ENCODE measurements at places on chromosomes 6 and 20.

DNA sequence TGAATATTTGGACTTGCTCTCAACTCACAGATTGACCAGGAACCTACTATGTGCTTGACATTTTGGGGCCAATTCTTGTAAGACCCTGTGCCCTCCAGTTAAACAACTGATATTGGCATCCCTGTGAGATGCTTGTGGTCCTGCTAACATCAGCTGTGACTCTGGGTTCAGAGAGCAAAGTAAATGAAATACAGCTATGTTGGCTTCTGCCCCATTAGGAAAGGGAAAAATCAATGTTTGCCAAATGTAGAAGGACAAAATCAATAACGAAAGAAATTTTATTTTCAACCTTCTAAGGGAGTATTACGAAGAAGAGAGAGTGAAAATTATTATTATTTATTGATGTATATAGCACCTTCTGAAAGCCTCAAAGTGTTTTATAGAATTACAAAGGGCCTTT, 266.9 kb upstream of the ARID1B start:
- DNase-seq = no peak

- DNase-seq = no peak
Measured at GRCh38 chr20:40680161-40680959, 8.7 kb downstream of the MAFB start.

DNA sequence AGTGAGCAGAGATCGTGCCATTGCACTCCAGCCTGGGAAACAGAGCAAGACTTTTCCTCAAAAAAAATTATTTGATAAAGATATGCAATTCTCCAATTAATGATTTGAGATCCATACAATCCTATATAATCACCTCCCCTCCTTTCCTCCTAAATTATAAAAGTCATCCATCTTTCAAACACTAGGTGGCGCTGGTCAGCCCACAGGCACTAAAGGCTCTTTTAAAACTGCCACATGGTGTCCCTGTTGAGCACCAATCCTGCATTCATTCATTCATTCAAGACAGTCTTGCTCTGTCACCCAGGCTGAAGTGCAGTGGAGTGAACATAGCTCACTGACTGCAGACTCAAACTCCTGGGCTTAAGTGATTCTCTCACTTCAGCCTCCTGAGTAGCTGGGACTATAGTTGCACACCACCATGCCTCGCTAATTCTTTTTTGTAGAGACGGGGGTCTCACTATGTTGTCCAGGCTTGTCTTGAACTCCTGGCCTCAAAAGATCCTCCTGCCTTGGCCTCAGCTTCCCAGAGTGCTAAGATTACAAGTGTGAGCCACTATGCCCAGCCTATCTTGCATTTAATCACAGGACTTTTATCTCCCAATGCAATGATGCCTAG, 58.7 kb upstream of the SLC2A12 start:
- no peak for DNase-seq

GRCh38 chr20:2890742-2891141, 17.5 kb downstream of the PTPRA start:
- no peak for DNase-seq

DNA sequence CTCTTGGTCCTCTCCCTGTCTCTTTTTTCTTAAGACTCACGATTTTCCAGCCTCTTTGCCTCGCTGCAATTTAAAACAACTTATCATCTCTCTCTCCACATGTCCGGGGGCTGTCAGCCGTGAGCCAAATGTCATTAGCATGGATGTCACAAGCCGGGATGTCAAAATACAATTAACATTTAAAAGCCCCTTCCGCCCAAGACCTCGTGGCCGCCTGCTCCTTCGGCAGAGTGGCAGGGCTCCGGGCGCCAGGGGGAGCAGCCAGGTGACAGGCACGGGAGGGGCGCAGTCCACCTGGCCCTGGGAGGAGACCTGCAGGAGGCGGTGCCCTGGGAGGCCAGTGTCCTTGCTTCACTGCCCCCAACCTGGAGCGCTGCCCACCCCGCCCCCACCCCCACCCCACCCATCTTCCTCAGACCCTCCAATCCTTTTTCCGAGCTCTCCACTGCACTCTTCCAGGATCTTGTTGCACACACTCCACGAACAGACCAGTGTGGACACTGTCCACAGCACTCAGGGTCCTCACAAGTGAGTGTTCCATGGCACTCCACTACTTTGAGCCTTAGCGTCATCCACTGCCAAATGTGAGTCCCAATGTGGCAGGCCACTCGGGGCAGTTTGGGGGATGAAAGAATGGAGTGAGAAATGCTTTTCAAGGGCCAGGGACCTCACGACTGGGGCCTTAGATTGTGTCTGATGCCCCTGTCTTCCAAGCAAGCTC, 5.6 kb upstream of the GRM4 start:
- DNase-seq = no peak

GRCh38 chr6:613981-614380, 42.9 kb downstream of the HUS1B start:
- DNase-seq = no peak

DNA sequence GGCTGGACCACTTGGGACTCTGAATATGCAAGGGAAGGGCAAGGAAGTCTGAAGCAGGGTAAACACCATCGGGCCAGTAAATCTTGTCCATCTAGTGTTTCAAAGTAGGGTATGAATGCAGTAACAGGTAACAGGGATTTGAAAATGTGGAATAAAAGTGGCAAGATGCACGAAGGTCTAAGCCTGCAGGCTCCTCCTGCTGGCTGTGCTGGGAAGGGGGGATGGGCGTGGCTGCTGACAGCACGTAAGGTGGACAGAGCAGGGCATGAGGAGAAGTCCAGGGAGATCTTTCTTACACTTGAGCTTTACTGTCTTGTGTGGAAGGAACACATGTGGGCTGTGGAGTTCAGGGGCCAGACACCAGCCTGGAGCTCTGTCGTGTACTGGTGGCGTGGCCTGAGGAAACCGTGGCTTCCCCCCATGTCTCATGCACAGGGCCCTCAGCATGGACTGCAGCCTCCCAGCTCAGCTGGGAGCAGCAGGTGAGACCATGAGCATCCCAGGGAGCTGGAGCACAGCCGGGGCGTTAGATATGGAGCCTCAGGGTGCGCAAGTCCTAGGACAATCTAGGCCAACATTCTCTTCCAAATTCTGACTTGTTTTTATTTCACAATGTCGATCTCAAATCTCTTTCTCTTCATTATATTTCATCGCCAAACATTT, 84.5 kb downstream of the SLC22A23 start:
- DNase-seq = no peak

DNA sequence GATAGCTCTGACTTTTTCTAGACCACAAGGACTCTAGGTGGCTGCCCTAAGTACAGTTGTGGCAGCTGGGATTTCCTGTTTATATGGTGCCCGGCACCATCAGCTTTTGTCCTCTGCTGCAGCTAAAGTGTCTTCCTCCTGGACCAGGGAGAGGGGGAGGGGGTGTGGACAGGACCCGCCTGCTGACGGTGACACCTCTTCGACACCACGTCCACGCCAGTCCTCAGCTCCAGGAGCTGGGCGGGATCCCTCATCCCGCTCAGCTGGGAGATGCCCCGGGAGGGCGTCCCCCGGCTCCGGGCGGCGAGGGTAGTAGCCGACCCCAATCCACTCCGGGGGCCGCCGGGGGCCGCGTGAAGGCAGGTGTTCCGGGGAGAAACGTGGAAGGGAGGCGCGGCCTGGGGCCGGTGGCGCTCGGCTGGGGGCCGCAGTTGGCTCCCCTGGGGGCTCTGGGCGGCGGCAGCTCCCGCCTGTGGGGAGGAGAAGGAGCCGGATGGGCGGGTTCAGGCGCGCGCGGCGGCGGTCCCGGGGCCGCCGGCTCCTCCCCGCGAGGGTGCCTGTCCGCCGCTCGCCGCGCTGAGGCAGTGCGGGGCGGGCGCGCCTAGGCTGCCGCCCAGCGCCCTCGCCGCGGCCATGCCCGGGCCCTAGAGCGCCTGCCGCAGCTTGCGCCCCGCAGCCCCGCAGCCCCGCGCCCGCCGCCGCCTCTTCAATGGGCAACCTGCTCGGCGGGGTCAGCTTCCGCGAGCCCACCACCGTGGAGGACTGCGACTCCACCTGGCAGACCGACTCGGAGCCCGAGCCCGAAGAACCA, at the start of gene OGFRL1:
Gene OGFRL1 (plus strand): TSS at position 584 of the 811 bp plus-strand sequence. CDS start 126 bp downstream, at position 710.
- DNase-seq = peak; percentile 52

GRCh38 chr6:79864001-79864400, 83.4 kb downstream of the ELOVL4 start:
- no peak for DNase-seq

DNA sequence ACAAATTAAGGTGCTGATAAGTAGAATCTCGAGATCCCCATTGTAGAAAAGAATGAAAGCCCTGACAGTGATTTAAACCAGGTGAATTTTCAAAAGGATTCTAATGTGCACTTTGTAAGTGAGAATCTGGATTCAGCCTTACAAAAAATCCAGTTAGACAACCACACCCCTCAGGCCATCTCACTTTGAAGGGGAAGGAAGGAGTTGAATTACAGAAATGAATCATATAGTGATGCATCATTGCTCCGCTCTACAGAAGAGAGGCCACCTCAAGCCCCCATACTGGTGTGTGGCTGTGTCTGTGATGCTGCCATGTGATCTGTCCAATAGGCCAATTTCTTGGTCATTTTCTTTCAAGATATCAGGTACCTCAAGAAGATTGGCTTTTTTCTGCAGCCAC, 85.5 kb upstream of the NT5E start:
- DNase-seq = no peak

GRCh38 chr6:43496370-43497128, 13.6 kb downstream of the LRRC73 start:
- DNase-seq = no peak

GRCh38 chr6:35664945-35665344, 23.8 kb downstream of the FKBP5 start:
- DNase-seq = no peak

- DNase-seq = no peak
Measured at GRCh38 chr6:36539814-36540568, 7.3 kb downstream of the STK38 start.

DNA sequence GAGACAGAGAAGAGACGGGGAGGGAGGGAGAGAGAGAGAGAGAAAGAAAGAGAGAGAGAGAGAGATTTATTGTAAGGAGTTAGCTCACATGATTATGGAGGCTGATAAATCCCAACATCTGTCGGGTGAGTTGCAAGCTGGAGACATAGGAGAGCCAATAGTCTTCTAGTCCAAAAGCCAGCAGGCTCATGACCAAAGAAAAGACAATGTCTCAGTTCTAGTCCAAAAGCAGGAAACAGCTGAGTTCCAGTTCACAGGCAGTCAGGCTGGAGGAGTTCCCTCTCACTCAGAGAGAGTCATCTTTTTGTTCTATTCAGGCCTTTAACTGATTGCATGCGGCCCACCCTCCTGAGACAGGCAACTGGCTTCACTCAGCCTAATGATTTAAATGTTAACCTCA, 416.6 kb downstream of the PREX1 start:
- DNase-seq = peak; percentile 8

- DNase-seq = no peak
Measured at GRCh38 chr6:101762851-101763250, 369.3 kb downstream of the GRIK2 start.

GRCh38 chr20:59586613-59587012, 17.7 kb upstream of the PHACTR3 start:
- DNase-seq = no peak

DNA sequence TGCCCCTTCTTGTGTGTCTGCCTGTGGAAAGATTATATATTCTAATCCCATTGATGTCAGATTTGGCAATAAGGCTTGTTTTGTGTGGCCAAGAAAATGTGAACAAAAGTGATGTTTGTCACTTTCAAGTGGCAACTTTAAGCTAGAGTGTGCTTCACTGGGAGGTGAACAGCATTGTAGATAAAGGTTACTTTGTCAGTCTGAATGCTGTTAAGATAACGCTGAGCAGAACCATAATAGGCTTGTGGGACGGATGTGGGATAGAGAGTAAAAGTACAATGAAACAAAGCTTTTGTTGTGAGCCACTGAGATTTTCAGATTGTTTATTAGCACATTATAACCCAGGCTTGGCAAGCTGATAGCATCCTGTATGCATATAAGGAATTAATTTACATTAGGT, 303.8 kb upstream of the MAN1A1 start:
- DNase-seq = no peak

- no peak for DNase-seq
Measured at GRCh38 chr6:138963531-138963930, 24.5 kb downstream of the REPS1 start.

GRCh38 chr20:7924692-7925091, 15.6 kb downstream of the HAO1 start:
- no peak for DNase-seq

GRCh38 chr20:40305303-40305702, 383.7 kb downstream of the MAFB start:
- no peak for DNase-seq

GRCh38 chr20:64051561-64052325, 2.3 kb upstream of the SOX18 start:
- DNase-seq = no peak

- no peak for DNase-seq
Measured at GRCh38 chr6:130620338-130620781, 206.8 kb upstream of the SMLR1 start.

DNA sequence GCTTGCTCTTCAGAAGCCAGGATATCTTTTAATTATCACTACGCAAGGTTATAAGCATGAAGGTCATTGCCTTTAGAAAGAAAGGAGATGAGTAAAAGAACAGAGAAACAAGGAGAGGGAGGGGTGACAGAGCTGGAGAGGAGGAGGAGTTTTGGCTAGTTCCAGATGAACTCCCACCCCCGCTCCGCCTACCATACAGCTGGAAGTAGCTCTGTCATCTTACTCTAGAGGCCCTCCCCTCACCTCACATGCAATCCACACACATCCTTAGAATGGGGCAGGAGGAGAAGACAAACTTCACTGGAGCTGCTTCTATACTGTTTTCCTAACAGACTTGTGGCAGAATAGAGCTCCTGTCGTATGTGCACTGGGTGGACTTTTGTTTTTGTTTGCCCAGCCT, 144.7 kb downstream of the SCML4 start:
- no peak for DNase-seq

DNA sequence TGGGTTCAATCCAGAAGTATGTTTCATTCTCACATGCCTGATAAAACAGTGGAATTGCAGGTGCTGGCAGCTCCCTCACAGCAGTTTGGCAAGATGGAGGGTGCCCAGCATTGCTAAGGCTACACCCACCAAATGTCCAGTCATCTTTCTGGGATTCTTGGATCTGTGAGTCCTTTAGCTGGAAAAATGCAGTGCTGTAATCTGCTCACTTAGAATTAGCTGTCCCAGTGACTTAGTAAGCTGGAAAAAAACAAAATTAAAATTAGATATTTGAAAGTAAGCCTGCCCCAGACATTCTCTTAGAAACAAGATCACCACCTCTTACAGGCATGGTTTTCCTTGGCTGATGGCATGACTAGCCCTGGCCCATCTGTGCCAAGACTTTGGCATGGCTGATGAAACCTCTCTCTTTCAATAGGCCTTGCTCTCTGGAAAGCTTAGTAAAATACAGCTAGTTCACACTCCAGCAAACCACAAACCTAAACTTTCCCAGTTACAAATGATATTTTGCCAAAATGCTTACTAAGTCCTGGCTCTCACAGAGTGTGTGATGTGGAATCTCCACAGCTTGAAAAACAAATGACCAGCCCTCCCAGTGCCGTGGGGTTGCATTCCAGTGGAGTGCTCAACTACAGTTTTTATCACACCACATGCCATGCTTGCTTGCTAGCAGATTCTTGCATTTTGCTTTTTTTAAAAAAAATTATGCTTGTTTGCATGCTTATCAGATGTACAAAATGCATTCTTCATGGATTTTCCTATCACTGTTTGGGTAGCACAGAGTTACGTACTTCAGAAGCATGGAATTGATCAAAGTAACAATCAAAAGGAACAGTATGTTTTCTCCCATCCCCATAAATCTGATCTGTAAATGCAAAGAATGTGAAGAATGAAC, 261.5 kb downstream of the EYA4 start:
- DNase-seq = no peak

- DNase-seq = no peak
Measured at GRCh38 chr6:14406614-14407331, 289.2 kb downstream of the CD83 start.

Data from hypothalamus (tissue), 51 donors.